ENCODE measurements at places on chromosomes 3 and 15.

GRCh38 chr3:190854062-190854461 lies 8.4 kb downstream of the GMNC start:
- DNase-seq, result no peak

- DNase-seq, result no peak
These were observed 15.2 kb downstream of the TRAIP start for GRCh38 chr3:49841126-49841696.

DNA sequence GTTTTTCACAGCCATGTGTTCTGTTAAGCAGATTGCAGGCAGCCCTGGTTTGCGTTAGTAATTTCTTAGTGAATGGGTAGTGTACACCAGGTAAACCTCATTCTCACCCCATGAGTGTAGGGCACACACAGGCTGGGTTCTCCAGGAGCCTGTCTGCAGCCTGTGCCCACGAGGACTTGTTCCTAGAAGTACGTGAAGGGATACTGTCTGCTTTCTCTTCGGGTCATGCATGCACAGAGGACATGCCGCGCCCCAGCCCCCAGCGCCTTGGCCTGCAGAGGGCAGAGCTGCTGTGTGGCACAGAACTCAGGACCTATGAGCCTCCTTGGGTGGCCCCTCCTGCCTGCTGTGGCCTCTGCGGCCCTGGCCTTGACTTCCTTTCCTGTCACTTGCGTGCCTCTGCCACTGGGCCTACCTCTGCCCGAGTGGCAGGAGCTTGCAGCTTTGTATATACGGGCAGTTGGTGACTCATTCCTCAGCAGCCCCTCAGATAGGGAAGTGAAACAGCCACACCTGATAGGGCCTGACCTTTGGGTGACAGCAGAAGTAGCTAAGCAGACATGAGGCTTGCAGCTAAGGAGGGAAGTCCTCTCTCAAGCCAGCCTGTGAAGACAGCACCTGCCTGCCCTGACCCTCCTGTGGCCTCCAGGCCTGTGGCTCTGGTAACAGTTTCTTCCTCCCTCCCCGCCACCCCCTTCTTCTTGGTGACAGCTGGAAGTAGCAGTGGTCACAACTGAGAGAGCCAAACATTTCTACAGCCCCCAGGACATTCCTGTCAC lies 19.5 kb downstream of the PPCDC start:
- peak; percentile 44 for DNase-seq

DNA sequence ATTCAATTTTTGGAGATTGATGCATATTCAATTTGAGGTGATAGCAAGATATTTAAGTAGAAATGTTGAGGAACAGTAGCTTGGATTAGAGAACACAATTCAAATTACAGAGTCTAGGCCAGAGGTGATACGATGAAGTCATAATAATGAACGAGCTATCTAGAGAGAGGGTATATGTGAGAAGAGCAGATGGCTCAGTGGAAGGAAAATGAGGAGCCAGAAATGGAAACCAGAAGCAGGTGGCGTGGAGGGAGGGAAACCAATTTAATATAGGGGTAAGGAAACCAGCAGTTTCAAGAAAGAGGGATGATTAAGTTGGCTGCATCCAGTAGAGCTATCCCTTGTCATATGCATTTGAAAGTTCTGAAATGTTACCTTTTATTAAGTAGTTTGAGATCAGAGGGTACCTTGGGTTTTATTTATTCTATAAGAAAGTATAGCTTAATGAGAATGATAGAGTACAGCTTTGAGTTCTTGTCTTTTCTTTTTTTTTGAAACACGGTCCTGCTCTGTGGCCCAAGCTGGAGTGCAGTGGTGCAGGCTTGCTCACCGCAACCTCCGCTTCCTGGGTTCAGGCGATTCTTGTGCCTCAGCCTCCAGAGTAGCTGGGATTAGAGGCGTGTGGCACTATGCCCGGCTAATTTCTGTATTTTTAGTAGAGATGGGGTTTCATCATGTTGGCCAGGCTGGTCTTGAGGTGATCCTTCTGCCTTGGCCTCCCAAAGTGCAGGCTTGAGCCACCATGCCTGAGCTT lies 22.1 kb downstream of the NCK1 start:
- no peak for DNase-seq

- no peak for DNase-seq
These were observed 97.8 kb upstream of the ROBO2 start for GRCh38 chr3:76942101-76942500.

- no peak for DNase-seq
These were observed 6.8 kb downstream of the CHRNA3 start for GRCh38 chr15:78614021-78614420.

- no peak for DNase-seq
These were observed 101.7 kb downstream of the PPP2R3A start for GRCh38 chr3:136067211-136067610.

DNA sequence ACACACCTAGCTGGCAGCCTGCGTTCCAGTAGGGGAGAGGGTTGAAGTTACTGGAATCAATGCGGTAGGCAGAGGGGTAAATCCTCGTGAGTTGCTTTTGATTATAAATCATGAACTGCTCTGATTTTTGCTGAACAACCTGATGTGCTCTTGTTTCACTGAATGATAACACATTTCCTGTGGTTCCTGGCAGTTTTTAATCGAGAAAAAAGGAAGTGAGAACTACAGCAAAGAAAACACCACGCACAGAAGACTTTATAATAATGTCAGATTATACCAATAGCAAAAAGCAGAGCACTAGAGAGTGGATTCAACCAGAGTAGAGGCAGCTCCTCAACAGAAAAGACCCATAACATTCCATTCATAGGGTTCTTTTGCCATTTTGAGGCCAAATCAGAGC lies 200.8 kb upstream of the STRIT1 start:
- DNase-seq, result no peak
